ENCODE measurements at places on chromosomes 6 and 20.
A peak's percentile ranks its signal among the peaks of the same experiment; 100 is the strongest.

DNA sequence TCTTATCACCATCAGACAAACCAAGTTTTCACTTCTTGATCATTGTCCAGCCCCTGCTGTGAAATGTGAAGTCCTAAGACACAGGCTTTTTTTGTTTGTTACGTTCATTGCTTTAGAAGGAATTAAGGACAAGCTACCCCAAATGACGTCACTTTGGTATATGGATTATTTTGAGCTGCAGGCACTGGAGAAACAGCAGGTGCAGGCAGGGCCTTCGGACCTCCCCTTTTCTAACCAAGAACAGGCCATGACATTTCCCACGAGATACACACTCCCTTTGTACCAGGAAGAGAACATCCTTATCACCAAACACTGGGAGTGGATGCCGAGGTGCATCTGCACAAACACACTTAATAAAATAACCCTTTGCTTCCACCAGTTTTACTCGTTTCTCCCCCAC, 418.0 kb upstream of the SULF2 start:
- no peak for DNase-seq

DNA sequence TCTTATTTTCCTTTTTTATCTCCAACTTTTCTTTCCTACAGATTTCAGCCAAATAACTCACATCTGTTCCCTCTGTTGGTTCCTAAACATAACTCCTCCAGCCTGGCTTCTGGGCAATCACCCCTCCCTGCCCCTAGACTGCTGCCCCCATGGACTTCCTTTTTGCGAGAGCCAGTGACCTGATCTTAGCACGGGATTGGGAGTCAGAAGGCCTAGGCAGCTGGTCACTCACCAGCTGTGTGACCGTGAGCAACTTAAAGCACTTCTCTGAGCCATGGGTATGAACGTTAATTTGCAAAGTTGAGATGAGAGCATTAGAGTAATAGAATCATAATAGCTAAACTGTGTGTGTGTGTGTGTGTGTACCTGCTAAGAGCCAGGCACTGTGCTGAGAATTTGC, 4.5 kb upstream of the MMP9 start:
- DNase-seq = no peak

DNA sequence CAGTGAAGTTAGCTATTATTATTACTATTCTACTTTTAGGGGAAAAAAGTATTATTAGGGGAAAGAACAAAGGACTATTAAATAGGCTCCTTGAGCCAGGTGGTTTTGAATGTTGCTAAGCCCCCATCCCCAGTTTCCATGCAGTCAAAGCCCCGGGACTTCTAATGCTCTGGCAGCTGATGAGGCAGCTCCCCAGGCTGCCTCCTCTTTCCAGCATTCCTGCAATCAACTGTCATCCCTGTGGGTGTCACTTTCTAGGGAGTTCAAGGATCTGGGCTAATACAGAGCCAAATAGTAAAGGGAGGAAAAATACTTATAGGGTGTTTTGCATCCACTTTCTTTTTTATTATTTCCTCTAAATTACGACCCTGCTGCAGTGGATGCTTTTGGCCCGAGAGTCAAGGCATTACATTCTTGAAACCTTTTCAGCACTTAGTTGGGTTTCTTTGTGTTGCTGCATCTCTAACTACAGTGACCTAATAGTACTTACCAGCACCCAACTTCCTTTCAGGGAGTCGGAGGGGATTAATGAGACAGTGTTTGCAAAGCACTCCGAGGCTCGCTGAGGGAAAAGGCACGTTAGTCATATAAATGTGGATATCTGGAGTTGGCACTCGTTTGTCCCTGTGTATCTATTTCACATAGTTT, 303.9 kb upstream of the MAP3K7 start:
- DNase-seq = no peak

DNA sequence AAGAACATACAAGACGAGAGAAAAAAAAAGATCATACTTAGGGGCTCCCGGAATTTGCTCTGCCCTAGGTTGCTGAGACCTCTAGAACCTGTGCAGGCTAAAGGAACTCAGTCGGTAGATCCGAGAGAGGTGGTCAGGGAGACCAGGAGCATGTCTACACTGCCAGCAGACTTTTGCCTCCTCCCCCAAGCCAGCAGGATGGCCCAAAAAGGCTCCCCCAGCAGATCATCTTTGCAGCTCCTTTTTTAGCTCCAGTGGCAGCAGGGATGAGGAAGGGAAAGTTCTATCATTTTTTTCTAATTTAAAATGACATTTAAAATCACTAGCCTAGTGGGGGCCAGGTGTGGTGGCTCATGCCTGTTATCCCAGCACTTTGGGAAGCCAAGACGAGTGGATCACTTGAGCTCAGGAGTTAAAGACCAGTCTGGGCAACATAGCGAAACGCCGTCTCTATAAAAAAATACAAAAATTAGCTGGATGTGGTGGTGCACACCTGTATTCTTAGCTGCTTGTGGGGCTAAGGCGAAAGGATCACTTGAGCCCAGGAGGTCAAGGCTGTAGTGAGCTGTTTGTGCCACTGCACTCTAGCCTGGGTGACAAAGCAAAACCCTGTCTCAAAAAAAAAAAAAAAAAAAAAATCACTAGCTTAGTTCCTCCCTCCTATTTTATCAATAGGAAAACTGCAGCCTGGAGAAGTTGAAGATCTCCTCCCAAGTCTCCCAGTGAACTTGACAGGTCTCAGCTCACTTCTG, 69.3 kb upstream of the MYL9 start:
- DNase-seq = peak; percentile 32

- no peak for DNase-seq
Measured at GRCh38 chr20:54000914-54001313, 69.5 kb downstream of the BCAS1 start.

DNA sequence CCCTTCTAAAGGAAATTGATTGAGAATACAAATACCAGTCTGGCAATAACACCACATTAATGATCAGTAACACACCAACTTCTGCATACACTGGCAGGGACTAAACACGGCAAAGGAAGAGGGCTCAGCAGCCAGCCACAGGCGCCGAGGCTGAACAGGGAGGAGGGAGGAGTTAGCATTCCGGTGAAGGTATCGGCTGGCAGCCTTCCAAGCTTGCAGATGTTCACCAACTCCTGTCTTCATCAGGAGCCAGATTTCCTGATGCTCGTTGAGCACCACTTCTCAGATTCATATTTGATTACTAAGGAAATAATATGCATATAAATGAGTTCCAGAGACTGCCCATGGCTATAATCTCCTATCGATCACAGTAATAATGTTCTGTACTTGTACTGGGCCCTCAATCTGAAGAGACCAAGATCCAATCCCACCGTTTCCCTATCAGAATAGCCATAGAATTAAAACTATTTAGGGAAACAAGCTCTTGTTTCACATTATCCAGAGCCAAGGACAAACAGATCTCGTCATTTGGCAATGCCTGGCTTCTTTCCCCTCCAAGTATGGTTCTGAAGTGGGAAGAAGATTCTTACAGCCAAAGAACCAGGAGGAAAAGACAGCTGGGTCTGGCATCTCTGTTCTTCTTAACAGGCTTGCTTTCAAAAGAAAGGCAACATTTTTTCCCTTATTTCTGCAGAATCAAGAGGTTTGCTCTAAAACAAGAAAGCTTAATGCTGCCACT, 42.2 kb downstream of the GFOD1 start:
- DNase-seq = peak; percentile 28

- no peak for DNase-seq
Measured at GRCh38 chr6:146827216-146827928, 228.6 kb downstream of the ADGB start.

DNA sequence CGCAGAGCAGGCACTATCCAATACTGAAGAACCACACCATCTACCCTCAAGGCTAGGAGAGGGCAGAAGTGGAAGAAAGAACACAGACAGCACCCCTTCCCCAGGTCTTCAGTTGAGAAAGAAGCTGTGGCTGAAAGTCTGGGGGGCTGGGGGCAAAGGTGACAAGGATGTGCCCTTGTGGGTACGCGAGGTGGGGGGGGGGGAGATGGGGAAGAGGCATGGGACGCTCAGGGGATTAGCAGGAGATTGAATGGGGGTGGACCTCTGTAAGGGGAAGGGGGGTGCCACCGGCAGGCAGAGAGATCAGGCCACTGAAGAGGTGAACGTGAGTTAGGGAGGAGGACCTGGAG, 1.1 kb downstream of the B4GALT5 start:
- no peak for DNase-seq

DNA sequence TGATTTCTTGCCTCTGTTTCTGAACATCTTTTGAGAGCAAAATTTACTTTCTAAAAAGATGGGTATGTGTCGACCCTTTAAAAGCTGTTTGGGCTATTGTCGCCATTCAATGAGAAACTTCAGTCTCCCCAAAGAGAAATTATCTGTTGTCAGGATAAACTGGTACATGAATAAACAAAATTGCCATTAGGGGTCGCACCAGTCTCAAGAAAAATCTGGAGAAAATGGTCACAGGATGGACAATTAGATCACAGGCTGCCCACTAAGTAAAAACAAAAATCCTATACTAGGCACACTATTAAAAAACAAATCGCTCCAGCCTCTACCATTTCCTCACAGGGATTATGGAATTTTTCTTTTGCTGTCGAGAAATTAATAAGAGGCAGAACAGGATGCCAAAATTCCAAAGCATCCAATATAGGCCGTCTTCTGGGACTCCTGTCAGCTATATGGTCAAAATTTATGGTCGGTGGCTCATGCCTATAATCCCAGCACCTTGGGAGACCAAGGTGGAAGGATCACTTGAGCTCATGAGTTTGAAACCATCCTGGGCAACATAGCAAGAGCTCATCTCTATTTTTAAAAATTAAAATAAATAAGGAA, 5.5 kb upstream of the HLA-E start:
- no peak for DNase-seq

DNA sequence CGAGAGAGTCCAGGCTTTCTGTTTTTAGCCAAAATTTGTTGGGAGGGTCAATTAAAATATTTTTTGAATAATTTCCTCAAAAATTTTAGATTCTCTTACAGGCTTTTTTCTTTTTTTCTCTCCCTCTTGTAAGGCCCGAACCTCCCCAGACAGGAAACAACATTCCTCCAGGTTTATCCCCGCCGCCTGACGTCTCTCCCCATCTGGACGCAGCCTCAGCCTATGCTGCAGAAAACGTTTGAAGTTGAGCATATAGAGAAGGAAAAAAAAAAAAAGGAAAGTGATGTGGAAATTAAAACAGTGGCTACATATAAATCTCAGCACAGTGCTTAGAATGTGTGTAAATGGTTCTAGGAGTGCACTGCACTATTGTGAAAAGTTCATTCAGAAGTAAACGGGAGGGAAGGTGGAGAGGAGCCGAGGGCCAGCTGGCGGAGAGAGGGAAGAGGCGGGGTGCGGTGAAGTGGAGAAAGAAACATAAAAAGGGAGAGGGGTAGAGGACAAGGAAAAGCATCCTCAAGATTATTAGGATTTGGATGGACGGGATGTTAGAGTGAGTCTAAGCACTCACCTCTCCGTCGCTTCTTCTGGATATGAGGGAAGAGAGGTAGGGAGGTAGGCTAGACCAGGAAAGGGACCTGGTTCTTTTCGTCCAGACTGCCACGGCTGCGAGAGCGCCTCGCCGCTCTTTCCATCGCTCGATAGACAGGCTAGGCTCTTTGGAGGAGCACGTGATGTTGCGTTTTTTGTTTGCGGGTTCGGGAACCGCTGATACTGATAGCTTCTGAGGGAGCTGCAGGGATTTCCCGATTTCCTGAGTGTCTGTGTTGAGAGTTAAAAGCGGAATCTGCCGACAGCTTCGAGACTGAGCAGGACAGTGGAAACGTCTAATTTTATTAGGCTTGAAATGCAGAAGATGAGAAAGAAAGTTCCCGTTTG, 98.7 kb downstream of the TRIM27 start:
- no peak for DNase-seq

DNA sequence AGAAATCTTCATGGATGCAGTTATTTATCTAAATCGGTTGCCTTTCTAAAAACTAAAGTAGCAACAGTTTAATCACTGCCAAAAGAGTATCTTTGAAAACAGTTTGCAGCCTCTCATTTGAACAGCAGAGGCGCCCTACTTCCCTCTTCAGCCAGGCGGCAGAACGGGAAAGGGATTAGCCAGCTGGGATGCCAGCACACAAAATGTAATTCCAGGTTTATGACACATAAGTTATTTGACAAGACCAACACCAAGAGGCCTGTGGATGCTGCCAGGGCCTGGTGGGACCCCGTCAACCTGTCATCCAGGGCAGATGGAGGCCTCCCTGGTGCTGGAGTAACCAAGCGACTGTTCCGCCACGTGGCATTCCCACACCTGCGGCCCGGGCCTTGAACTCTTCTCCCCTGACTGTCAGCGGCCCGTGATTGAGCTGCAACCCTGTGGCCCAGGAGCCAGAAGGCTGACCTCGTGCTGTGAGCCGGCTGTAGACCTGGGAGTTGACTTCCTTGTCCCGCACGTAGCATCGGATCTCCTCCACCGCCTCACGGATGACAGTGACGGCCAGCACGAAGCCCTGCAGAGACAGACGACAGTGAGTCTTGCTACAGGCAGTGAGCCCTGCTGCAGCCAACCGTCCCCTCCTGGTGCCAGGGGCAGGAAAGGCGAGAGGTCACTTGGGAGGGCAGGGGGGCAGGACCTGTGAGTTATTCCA, 55.5 kb downstream of the ATP9A start:
- DNase-seq = peak; percentile 28

DNA sequence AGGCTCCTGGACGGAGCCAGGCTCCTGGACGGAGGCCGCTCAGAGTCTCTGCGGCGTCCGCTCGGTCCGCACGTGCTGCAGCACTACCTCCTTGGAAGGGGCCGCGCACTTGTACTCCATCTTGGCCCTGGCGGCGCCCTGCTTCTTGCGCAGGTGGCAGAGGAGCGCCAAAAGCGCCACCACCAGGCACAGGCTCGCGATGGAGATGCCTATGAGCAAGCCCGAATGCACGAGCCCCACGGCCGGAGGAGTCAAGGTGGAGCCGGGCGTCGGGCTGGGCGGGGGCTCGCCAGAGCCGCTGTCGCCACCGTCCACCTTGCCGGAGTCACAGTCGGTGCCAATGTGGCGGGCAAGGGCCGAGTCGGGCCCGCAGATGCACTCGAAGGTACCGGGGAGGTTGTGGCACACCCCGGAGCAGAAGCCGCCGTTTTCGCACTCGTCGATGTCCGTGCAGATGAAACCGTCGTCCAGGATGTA, 1.7 kb downstream of the THBD start:
- DNase-seq = no peak

- peak; percentile 87 for DNase-seq
Measured at GRCh38 chr6:150072201-150072600, 3.3 kb upstream of the ULBP3 start.

DNA sequence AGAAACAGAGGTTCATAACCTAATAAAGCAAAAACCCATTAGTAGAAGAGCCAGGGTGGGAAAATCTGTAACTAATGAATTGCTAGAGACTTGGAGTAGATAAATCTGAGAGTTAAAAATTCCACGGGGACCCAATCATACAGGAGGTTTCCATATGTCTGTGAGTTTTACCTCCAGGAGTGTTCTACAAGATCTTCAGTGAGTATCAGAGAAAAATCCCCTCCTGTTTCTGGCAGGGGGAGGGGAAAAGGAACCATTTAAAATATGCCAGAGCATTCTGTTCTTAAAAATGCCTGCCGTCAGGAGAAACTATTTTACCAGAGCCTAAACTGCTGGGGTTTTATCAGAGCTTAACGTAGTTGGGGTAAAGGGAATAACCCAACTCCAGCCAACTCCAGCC, 54.0 kb upstream of the PLN start:
- DNase-seq = no peak

- DNase-seq = no peak
Measured at GRCh38 chr6:145278163-145278807, 457.0 kb downstream of the EPM2A start.

Measured in K562 (cell line).